ENCODE measurements at places on chromosomes 2 and 18.

DNA sequence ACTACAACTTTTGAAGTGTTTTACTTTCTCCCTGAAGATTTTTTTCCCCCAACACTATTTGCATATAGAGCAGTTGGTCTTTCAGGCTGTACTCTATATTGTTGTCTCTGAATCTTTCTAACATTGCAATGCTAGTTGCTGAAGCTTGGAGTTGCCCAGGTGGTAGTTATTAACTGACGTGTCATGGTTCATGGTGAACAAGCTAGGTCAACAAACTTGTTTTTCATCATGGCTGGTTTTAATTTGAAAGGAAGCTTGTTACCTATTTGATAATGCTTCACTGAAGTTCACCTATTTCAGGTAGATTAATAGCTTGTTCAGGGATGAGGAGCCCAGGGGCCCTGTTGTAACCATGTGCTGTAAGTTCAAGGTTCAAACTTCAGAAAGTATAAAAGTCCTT lies 158.8 kb upstream of the ZEB2 start:
- no peak for DNase-seq

DNA sequence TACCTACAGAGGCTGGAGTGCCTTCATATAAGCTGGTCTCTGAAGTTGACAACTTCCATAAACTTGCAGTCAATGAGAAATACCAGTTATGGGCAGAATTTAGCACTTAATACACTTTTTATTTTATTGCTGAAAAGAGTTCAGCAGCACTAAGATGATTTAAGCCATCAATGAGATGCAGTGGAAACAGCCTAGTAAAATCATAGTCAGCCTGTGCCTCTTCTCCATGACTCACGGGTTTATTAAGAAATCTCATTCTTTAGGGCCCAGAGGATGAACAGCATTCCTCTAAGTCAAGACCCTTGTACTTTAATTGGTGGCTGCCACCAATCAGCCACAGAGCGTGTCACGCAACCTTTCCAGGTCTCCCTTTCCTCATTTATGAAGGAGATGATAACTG lies 1357.9 kb upstream of the CELF4 start:
- no peak for DNase-seq

DNA sequence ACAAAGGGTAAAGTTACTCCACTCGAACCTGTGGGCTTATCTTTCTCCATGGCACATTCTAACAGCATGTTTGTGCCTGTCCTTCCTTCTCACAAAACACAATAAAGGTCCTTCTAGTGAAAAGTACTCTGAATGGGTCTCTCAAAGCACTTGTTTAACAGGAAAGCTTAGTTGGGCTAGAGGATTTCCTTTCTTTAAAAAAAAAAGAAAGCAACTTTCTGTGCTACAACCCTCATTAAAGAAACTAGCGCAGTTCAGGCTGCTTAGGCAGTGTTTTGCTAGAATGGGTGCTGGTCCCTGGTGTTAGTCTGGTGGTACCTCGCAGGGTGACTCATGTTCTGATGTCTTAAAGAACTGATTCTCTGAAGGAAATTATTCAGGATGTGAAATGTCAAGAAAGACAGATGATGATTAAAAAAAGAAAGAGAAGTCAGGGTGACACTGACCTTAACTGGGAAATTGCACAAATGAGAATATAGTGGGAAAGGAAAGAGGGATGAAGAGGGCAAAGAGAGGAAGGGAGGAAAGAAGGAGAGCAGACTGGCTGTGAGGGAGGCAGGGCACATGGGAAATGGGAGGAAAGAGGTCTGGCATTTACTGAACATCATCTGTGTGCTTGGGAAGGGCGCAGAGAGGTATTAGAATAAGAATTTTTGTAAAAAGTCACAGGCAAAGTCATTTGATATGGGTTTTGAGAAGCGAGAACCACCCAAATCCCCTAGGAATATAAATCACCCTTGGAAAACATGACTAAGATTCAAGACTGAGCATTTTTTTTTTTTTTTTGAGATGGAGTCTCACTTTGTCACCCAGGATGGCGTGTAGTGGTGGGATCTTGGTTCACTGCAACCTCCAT lies 74.9 kb downstream of the ATP8B1 start:
- peak; percentile 37 for DNase-seq

GRCh38 chr2:120034621-120035020 lies 21.7 kb downstream of the EPB41L5 start:
- no peak for DNase-seq

GRCh38 chr2:2926009-2926857 lies 451.4 kb downstream of the EIPR1 start:
- no peak for DNase-seq

DNA sequence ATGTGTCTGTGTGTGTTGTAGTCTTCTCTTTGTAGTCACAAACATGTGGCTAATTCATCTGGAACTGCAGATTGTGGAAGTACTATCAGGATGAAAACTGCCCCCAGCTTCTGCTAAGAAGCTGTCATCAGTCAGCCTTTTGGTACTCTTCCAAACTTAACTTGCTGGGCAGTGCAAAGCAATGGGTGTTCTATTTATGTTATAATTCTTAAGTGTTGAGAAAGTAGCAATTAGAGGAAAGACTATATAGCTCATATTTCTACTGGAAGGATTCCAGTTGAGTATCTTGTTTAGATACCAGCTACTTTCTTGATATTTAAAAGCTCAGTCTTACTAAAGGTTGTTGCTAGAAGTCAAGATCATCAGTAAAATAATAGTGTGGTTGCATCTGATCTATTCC lies 52.1 kb downstream of the SLC38A11 start:
- no peak for DNase-seq

DNA sequence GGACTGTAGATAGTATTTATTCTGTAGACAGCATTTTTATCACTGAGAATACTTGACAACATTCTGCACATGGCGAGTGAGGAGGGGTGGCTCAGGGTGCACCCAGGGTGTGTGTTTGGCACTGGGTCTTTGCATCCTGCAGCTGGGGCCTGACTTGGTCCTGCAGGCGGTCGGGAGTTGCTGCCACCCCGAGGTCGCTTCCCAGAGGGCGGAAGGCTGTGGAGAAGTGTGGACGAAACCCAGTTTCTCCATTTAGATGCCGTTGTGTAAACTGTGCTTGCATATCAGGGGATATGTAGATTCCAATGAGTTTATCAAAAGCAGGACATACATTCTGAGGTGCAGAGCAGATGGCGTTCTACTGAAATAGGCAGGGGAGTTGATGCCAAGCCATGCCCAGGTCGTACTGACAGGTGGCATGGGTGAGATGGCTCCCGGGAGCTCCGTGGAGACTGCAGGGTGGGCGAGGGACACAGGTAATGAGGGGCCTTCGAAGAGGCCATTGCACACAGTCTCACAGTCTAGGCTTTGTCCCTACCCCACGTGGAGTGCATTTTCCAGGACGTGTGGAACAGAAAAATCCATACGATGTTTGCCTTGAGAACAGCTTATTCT lies 74.5 kb downstream of the RTP5 start:
- no peak for DNase-seq

GRCh38 chr2:8851811-8852560 lies 14.6 kb upstream of the KIDINS220 start:
- DNase-seq: no peak

DNA sequence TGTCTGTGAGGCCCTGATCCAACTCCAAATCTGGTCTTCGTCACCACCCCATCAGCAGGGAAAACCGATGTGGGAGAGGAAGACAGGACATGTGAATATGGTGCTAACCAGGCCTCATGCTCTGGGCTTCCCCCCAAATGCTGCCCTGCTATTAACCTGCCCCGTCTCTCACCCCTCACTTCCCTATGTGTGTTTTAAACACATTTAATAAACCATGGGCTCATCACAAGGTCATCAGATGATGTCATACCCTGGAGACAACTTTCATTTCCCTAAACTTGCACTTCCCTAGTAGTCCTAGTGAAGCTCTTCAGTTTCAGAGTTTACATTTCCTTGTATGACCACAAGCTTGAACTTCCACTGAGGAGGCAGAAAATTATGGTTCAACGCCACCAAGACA lies 49.9 kb downstream of the CD8B2 start:
- DNase-seq: no peak

GRCh38 chr18:2301316-2301715 lies 270.0 kb downstream of the METTL4 start:
- no peak for DNase-seq

DNA sequence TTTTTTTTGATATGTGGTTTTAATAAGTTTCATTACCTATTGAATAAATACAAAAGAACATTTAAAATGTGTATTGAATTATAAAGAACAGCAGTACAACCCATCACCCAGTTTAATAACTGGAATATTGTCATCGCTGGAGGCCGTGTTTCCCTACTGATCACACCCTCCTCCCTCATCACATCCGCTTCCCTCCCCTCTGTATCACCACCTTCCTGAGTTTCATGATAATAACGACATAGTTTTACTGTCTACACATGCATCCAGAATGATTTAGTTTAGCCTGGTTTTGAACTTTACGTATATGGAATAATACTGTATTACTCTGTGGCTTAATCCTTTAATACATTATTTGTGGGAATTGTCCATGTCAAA lies 2.1 kb downstream of the SERPINB8 start:
- DNase-seq: no peak

- DNase-seq: no peak
Observed at GRCh38 chr2:231861288-231861931, 64.8 kb downstream of the NPPC start.

DNA sequence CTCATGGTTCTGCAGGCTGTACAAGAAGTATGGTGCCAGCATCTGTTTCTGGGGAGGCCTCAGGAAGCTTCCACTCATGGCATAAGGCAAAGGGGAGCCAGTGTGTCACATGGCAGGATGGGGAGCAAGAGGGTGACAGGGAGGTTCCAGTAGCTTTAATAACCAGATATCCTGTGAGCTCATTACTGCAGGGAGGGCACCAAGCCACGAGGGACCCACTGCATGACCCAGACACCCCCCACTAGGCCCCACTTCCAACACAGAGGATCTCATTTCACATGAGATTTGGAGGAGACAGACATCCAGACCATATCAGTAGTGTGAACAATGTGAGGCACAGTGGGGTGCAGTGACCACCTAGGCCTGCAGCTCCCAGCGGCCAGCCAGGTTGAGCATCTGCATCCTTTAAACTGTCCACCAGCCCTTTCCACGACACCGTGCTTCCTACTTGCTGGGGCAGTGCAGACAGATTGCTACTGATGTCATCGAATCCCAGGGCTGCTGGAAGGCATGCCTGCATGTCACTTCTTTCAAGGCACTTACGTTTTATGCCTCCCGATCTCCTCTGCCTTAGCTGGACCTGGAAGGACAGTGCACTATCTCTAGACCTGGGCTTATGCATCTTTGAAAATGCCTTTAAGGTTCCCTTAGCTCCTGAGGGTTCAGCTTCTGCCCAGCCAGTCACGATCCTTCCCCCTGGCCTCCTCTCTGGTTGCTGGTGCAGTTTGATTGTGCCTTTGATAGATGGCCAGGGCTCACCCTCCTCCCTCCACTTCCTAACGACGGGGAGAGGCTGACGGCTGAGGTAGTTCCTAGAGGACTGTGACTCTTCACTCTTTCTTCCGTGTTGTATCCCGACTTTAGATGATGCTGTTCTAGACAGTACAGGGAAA lies 174.3 kb downstream of the FAM210A start:
- no peak for DNase-seq

DNA sequence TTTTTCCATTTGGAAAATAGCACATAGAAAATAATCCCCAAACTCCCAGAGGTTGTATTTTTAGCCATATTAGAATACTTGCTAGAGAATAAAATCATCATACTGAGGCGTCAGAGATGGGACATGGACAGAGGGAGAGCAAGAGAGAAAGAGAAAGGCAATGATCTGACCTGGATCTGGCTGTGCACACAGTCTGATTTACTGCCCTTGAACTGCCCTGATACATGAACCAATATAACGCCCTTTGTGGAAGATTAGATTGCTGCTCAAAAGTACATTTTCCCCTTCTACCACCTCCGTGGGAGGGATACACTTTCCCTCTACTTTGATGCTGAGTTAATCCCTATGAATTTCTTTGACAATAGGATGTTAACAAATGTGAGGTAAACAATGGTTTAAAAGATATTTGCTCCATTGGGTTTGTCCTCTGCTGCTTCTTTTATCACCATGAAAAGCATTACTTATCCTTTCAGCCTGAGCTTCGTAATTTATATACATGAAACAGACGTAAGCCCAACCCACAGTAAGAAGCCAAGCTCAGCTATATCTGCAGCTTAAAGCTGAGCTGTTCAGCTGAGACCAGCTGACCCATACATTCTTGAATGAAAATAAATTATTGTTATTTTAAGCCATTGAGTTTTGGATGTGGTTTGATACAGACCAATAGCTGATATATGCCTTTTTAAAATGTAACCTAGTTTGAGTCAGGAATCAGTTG lies 1664.6 kb upstream of the CELF4 start:
- no peak for DNase-seq

GRCh38 chr2:226953206-226953605 lies 117.4 kb downstream of the RHBDD1 start:
- no peak for DNase-seq

GRCh38 chr2:165112133-165112573 lies 91.7 kb downstream of the SCN3A start:
- no peak for DNase-seq

DNA sequence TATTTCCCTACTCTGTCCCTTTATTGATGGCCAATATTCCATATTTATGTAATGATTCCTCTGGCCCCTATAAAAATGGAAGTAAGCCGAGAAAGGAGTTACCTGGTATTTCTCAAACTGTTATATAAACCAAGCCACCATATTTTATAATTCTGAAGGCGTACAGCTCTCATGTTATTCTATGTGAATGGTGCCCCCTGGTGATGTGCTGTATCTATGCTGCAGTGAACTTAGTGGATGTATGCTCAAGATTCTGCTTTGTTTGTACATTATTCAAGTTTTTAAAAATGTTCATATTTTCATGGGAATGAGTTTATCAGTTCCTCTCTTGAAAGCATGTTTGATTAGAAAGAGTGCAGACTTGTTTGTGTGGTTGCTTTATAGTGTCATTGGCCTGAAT lies 194.5 kb upstream of the LRRTM1 start:
- DNase-seq: peak; percentile 12

DNA sequence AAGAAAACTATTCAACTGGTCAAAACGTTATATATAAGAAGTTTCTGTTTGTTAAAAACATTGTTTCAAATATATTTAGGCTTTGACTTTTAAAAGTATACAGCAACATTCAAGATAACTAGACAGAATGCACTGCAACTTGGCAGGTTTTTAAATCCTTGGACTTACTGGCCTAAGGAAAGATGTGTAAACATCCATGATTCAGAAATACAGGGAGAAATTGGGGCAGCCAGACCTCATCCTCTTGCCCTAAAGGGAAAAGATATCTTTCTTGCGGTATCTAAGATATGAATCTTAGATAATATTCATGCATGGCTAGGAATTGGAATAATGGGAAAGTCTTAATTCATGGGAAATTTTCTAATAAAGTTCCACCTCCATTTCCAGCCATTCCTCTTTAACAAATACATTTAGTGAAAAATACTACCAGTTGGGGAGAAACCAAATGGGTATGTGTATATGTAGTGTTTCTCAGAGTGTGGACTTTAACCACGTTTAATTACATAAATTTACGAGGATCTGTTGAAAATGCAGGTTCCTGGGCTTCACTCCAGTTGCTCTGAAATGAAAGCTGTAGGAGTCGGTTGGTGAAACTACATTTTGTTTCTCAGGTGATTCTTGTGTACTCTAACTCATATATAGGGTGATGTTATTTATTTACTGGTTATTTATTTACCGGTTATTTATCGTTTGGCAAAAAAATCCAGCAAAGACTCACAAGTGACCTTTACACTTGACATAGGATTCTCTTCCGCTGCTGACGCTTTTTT lies 587 bp upstream of the TANK start:
- DNase-seq: no peak

All from hepatic stellate cell (primary cell).